ENCODE measurements at places on chromosomes 2 and 18.

GRCh38 chr2:190970873-190971506 is 43.0 kb downstream of the STAT1 start:
- DNase-seq = no peak

DNA sequence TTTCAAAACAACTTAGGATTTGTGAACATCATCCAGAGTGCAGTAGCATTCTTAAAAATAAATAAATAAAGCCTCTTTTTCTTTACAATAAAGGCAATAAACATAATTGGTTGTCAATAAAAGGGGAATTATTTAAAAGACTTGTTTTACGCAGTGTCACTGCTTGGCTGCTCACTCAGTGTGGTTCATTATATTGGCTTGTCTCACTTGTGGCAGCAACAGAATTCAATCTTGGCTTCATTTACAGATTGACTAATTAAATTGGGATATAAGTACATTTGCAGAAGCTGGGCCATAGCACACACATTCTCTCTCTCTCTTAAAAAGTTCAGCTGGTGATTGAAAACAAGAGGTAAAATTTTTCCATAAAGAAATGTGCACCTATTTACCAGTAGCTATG is 1027.6 kb downstream of the LRP1B start:
- DNase-seq = no peak

GRCh38 chr2:72886505-72887031 is 640 bp upstream of the SPR start:
- DNase-seq = no peak

GRCh38 chr2:201126308-201127151 is 10.6 kb downstream of the CFLAR start:
- DNase-seq = peak; percentile 61

- DNase-seq = no peak
These were observed 32.2 kb downstream of the NR4A2 start for GRCh38 chr2:156300337-156300736.

DNA sequence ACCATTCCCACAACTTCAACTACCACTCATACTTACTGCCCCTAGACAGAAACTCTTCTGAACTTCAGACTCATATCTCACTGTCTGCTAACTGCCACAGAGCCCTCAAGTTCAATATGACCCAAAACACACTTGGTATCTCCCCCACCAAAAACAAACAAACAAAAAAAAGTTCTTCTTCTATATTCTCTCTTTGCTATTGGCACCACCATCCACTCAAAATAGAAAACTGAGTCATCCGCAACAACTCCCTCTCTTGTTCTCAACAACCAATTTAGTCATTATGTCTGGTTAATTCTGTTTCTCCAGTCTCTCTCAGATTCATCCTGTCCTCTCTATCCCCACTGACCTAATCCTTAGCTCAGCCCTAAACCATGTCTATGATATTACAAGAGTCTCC is 7.2 kb upstream of the DCTN1 start:
- no peak for DNase-seq

GRCh38 chr2:1503471-1504310 is 90.4 kb downstream of the TPO start:
- DNase-seq = no peak

DNA sequence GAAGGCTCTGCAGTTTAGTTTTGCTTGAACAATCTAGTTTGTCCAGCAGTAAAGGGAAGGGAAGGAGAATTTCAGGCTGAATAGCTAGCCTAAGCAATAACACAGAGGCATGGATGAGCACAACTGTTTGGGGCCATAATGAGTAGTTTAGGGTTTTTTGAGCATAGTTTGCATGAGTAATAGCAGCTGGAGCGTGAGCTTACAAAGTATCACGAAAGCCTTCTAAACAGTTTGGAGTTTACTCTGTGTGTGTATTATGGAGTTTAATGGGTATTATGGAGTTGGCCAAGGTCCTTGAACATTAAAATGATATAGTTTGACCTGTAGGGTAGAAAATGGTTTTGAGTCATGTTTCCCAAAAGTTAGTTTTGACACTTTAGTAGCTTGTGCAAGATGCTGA is 782.3 kb downstream of the ERBB4 start:
- DNase-seq = no peak

DNA sequence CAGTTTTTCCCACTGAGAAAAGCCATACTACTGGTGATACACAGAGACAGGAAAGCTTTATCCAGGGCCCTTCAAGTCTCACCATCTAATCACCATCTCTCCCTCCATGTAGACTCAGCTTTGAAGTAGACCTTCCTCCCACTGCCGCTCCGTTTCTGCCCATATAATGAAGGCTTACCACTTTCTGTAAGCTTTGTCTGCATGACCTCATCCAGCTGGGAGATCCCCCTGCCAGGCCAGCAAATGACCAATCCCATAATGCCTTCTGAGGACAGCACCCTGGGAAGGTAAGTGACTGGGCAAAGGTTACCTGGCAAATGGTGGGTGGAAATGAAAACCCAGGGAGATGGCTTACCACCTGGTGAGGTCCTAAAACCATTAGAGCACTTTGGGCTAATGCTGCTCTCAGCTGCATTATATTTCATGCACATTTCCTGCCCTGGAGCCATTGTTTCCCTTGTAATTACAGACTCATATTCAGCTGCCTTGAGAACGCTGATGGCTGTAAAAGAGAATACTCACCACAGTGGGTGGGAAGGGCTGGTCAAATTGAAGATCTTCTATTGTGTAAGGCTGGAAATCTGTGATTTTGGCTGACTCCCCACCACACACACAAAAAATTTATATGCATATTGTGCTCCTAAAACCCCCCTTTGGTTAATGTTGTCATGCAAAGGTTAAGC is 350.7 kb upstream of the SYT4 start:
- no peak for DNase-seq

DNA sequence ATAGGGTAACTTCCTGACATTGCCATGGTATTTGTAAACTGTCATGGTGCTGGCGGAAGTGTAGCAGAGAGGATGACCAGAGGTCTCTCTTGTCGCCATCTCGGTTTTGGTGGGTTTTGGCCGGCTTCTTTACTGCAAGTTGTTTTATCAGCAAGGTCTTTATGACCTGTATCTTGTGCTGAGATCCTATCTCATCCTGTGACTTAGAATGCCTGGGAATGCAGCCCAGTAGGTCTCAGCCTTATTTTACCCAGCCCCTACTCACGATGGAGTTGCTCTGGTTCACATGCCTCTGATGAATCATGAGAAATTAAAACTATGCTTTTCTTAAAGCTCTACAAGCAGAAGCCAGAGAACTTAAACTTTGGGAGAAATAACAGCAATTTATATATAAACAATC is 12.7 kb upstream of the NFU1 start:
- no peak for DNase-seq

GRCh38 chr18:76264198-76264875 is 230.7 kb downstream of the ZNF516 start:
- DNase-seq = no peak

GRCh38 chr2:147133286-147133908 is 711.4 kb upstream of the ACVR2A start:
- DNase-seq = no peak

DNA sequence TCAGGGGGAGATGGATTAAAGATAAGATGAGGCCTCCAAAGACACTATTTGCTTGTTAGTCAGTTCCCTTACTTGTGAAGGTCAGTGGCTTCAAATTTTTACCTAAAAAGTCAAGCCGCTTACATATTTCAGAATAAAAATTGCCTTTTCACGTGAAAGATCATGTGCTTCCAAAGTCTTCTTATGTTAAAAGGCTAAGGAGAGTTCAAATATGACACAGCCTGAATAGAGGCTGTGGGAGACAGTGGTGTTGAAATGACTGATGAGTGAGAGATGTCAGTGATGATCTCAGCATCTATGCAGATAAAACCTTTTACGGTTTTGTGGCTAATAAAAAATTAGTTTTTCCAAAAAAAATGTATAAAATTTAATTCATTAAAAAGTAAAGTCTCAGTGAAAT is 40.5 kb downstream of the UPP2 start:
- no peak for DNase-seq

- no peak for DNase-seq
These were observed 9.3 kb upstream of the CD226 start for GRCh38 chr18:69956665-69957620.

DNA sequence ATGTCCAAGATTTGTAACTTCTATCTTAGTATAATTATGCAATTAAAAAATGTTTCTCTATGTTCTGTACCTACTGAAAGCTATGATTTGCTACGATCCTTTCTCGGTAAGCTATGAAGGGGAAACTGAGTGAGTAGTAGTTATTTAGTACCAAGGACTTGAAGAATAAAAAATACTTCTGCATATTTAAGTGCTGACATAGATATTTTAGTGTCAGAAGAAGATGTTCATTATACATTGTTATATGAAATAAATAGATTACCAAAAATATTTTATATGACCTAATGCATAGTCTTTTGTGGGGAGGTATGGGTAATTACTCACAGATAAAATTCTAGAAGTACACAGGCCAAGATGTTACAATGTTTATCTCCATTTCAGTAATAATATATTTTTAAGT is 39.0 kb downstream of the DSEL start:
- DNase-seq = no peak

- DNase-seq = no peak
These were observed 91.3 kb downstream of the MGAT5 start for GRCh38 chr2:134344954-134345697.
